ENCODE measurements at places on chromosomes 3 and 15. TPM values are rescaled to one million over a fixed set of nuclear protein-coding genes. Genes with fewer than 3 reads are reported as not detected.

- H3K36me3 ChIP-seq = peaks cover 43% of the 10 kb centered on the region
- peak overlapping the region; percentile 6 for H3K27ac ChIP-seq
- no peaks in the 10 kb centered on the region for H3K27me3 ChIP-seq
- H3K4me1 ChIP-seq = peaks cover 14% of the 10 kb centered on the region
Measured at GRCh38 chr3:53242642-53243041, 13.2 kb downstream of the TKT start.

GRCh38 chr15:100463515-100463914, 65.2 kb downstream of the CERS3 start:
- H3K36me3 ChIP-seq = no peaks in the 10 kb centered on the region
- no peaks in the 10 kb centered on the region for H3K27me3 ChIP-seq

DNA sequence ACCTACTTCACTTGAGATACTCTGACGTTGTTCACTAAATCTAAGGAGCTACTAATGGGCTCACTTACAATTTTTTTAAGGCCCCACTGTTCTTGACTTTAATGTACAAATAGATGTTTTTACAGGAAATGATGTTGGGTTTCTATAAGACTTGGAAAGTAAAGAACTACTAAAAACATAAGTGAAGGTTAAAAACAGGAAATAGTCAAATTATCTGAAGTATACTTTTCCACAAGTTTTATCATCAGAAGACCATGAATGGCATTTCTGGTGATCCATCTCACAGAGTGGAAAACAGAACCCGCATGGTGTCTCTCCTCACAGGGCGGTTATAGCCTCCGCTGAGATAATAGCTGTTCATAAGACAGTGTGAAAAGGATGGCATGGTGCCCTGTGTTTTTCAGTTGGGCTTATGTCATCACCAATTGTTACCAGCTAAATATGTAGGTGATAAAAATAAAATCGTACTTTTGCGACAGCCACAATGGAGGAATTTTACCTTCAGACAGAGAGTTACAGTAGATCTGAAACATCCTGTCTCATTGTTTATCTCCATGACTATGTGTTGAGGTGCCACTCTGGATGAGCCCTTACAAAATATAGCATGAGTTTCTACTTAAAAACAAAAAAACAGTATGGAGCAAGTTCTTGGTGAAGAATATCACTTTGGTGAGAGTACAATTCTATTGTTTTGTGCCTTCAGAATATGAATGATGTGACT, 462.4 kb downstream of the RAP2B start:
- no peak overlapping the region for H3K27ac ChIP-seq
- DNase-seq = no peak
- no peaks in the 10 kb centered on the region for H3K4me1 ChIP-seq
- no peaks in the 10 kb centered on the region for H3K36me3 ChIP-seq

DNA sequence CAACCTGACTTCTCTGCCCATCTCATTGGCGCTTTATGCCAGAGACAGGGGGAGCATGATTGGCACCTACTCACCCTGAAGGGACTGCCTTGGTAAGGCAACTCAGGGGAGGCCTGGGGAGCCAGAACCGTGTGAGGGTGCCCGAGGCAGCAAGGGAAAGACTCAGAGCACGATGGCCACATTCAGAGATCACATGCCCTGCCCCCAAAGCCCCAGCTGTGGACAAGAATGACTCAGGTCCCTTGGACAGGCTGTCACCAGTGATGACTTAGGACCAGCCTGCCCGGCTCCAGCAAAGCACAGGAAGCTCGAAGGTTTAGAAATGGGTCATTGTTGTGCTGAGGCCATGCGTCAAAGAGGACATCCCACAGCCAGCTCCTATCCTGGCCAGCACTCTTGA, 49.1 kb upstream of the LIMD1 start:
- no peaks in the 10 kb centered on the region for H3K27me3 ChIP-seq
- no peak overlapping the region for H3K4me3 ChIP-seq
- peaks cover 3% of the 10 kb centered on the region for H3K36me3 ChIP-seq
- DNase-seq = peak; percentile 35

- H3K27ac ChIP-seq = no peak overlapping the region
- H3K27me3 ChIP-seq = no peaks in the 10 kb centered on the region
- no peaks in the 10 kb centered on the region for H3K4me1 ChIP-seq
- H3K4me3 ChIP-seq = no peak overlapping the region
- no peak for DNase-seq
- peaks cover 47% of the 10 kb centered on the region for H3K36me3 ChIP-seq
Measured at GRCh38 chr3:123951522-123952447, 9.2 kb downstream of the CCDC14 start.

DNA sequence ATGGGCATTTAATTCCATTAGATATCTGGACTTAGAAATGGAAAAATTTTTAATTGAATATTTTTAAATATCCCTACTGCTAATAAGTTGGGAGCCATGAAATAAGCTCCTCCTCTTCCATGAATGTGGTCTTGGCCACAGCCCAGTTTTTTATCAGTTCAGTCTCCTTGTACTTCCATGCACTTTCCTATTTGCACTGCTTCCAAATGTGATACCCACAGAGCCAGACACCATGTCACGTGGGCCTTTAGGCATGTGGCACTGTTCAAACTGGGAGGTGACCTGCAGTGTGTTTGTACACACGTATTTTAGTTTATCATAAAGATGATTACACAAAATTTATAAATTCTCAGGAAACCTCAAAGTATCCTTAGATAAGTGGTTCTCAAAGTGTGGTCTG, 80.1 kb upstream of the DGKG start:
- no peak overlapping the region for H3K4me3 ChIP-seq
- no peaks in the 10 kb centered on the region for H3K4me1 ChIP-seq
- H3K27ac ChIP-seq = no peak overlapping the region
- no peaks in the 10 kb centered on the region for H3K27me3 ChIP-seq
- no peaks in the 10 kb centered on the region for H3K36me3 ChIP-seq

GRCh38 chr3:174397848-174398247, 461.3 kb upstream of the NAALADL2 start:
- DNase-seq = no peak
- no peak overlapping the region for H3K4me3 ChIP-seq
- H3K27ac ChIP-seq = no peak overlapping the region
- no peaks in the 10 kb centered on the region for H3K27me3 ChIP-seq

DNA sequence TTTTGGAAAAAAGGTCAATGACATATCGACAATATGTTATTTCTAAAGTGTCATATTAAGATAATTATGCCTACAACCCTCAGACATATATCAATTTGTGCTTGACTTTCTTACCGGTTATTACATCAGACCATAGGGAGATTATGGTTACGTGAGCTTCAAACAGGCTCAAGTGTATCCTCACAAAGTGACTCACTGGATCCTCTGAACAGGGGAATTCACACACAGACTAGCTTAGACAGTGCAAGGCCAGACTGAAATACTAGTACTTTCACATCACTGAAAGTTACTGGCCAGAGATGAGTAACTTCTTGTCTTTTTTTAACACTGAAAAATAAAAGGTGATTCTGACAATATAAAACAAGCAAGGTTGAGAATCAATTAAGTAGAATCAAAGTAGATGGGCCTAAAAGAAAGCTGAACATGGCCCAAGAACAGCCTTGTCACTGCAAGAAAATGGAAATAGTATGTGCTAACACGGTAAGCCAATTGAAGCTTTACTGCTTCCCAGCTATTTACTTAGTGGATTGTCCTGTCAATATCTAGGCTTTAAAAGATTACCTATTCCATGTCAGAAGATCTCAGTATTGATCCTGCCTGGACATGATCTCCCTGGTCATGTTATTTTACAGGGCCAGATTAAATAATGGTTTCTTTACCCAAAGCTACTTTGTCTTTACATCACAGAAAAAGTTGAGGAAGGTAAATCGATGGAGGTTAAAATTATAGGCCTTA, 848.6 kb downstream of the ROBO1 start:
- DNase-seq = no peak
- no peaks in the 10 kb centered on the region for H3K27me3 ChIP-seq
- H3K4me1 ChIP-seq = no peaks in the 10 kb centered on the region
- no peak overlapping the region for H3K27ac ChIP-seq

- no peak for DNase-seq
- H3K4me3 ChIP-seq = no peak overlapping the region
- H3K4me1 ChIP-seq = no peaks in the 10 kb centered on the region
Measured at GRCh38 chr3:94179059-94179458, 116.2 kb downstream of the NSUN3 start.

KLF15 gene
- total RNA-seq = 74.0 TPM

LYZL4 gene
- total RNA-seq = not detected

OR5H15 gene
- not detected for total RNA-seq

CP gene
- 58.3 TPM for total RNA-seq

SLC12A1 gene
- not detected for total RNA-seq
